Stimulated activated CD8-positive, alpha-beta memory T cell treated with anti-CD3 and anti-CD28 coated beads, Interleukin-12 subunit alpha, Interleukin-12 subunit beta, amount 100 ng/mL, for 4 hours (primary cell): ENCODE measurements at places on chromosomes 2 and 18.

GRCh38 chr18:67540559-67540958 lies 24.0 kb upstream of the DSEL start:
- no peak for DNase-seq

DNA sequence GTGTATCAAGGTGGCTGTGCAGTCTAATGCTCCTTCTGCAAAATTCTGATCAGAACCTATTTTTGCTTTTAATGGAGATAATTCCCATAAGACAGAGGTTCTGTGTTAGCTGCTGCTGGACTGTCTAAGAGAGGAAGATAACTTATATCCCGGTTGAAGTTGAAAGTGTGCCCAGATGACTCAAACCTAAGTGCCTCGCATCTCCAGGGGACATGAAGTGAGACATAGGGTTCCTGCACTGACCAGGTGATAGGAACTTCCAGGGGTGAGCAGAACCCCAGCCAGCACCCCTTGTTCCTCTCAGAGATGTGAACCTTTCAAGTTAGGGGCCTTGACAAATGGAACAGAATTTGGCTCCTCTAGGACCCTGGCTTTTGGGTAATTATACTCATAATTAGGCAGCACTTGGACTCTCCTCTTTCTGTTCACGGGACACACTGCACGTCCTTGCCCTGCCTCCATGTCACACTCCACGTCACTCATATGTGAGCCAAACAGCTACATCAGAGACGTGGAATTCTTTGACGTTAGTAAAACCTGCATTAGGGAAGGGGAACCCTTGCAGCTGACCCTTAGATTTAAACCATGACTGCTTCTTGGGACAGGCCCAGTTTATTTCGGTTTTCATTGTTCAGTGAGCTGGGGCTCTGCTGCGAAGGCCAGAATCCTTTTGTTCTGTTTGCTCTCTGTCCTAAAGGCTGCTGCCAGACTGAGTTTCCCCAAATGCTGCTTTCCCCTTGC lies 104.5 kb upstream of the ALPP start:
- no peak for DNase-seq

- no peak for DNase-seq
These were observed 100.6 kb downstream of the BABAM2 start for GRCh38 chr2:27991146-27991545.

- no peak for DNase-seq
These were observed 187.8 kb upstream of the BOD1L2 start for GRCh38 chr18:56959120-56959519.

- DNase-seq = no peak
These were observed 7.7 kb downstream of the LOXL3 start for GRCh38 chr2:74546004-74546403.

- no peak for DNase-seq
These were observed 24.1 kb downstream of the EIF2AK3 start for GRCh38 chr2:88603146-88603545.

- no peak for DNase-seq
These were observed 187.2 kb upstream of the FANCL start for GRCh38 chr2:58428096-58429013.

DNA sequence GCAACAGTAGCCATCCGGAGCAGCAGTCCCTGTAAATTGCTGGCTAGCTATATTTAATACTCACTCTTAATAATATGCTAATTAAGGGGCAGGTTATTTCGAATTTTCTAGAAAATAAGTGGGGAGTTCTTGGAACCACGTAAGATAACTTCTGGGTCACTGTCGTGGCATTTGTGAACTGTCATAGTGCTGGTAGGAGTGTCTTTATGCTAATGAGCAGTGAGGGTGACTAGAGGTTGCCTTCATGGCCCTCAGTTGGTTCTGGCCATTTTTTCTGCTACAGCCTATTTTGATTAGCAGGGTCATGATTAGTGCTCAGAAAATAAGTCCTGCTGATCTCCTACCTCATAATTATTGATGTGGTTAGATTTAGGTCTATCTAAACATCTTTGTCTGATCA lies 249.9 kb upstream of the RASGRP3 start:
- DNase-seq = no peak

GRCh38 chr2:23760736-23761135 lies 166.2 kb downstream of the ATAD2B start:
- DNase-seq = no peak

DNA sequence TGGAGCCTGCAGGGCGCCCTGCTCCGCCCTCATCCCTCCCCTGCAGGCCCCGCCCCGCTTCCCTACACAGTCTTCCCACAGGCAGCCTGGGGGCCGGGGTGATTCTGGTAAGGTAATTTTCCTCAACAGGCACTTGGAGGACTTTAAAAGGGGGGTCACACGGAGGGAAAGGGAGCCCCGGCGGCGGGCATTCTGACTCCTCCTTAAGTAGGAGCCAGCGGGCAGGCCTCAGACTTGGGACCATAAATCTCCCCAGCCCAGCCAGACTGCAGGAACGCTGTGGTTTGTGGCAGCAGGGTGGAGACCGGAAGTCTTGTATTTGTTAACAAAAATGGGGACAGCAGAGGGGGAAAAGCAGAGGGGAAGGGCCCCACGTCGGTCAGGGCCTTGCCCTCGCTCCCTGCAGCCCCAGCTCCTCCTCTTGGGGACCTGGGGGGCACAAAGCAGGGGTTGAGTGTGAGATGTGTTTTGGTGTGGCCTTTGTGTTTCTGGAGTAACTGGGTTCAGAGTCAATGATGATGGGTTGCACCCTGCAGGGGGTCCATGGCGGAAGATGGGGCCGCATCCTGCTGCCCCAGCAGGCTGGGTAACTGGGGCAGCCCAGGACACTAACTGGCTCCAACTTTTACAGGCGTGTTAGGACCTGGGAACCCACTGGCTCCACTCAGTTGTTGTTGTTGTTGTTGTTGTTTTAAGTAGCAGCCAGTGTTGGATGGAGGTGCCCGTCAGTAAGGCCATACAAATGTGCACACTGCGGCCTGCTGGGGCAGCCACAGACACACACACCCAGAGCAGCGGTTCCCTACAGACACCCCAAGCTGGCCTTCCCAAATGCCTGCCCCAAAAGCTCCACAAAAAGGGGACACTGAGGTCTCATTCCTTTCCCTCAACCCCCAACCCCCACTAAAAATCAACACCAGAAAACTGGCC lies 27.7 kb downstream of the SMAD7 start:
- DNase-seq = no peak

DNA sequence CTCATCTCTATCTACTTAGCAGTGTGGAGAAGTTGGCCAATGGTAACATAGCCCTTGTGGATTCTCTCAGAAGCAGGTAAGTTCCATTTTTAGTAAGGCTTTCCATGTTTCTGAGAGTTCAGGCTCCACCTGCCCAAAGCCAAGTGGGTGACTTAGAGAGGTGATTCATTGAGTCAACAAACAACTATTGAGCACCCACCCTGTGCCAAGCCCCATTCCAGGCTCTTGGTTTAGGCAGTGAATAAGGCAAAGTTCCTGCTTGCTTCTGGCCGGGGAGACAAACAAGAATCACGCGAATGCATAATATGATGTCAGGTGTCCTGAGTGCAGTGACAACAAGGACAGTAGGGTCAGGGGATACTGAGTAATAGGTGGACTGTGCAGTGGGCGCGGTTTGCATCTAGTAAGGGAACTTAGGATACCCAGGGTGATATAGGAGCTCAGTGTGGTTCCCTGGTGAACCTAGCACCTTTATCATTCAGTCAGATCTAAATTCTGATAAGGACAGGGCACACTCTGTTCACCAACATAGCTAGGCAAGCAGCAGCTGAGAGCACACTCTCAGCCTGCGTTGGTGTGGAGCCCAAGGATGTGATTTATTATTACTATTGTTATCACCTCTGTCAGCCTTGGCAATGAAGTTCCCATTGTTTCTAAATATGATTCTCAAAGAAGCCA lies 31.7 kb upstream of the KCTD1 start:
- DNase-seq = no peak

DNA sequence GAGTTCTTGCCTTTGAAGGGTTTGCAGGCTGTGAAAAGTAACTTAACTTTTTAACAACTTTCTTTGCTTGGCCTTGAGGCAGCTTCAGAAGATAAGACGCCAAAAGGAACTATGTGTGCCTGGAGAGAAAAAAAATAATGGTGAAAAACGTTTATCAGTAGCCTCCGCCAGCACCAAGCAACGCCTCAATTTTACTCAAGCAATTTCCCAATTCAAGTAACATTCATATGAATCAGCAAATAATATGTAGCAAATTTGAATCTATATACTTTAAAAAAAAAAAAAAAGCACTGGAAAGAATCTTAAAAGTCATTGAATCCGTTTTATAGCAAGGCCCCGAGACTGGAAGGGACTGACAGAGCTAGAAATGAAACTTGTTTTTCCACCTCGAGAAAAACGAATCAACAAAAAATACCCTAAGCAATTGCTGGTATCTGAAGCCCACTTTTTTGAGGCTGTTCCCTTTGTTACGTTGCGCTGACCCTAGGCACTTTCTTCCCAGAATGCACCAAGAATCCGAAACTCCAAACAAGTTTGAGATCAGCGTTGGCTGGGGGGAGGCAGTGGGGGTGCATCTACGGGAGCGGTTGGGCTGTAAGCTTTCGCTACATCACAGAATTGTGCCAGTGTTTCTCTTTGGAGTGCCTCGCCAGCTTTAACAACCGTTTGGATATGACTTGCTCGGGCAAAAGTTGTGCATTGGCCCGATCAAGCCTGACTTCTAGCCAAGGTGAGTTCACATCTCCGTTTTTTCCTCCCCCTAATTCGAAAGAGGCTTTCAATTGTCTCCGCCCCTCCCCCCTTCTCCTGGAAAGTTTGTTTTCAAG lies 2.7 kb upstream of the TGIF1 start:
- peak; percentile 7 for DNase-seq

GRCh38 chr2:180446492-180446891 lies 439.4 kb upstream of the CWC22 start:
- DNase-seq = no peak

- no peak for DNase-seq
These were observed 29.3 kb downstream of the GPR55 start for GRCh38 chr2:230895536-230896345.

DNA sequence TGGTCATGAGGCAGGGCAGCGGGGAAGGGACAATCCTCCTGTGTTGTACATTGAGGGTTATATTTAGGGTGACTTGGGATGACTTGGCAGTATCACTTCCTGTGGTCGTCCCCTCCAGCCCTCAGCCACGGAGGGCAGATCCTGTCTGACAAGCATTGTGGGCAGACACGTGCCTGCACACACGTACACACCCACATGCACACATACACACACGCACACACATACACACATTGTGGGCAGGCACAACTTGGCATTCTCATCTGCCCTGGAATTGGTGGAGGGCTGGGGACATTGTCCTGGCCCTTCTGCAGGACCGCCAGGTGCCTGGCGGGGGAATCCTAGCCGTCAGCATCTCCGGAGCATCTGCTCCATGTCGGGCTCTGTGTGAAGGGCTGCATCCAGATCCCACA lies 47.6 kb downstream of the ODC1 start:
- no peak for DNase-seq

DNA sequence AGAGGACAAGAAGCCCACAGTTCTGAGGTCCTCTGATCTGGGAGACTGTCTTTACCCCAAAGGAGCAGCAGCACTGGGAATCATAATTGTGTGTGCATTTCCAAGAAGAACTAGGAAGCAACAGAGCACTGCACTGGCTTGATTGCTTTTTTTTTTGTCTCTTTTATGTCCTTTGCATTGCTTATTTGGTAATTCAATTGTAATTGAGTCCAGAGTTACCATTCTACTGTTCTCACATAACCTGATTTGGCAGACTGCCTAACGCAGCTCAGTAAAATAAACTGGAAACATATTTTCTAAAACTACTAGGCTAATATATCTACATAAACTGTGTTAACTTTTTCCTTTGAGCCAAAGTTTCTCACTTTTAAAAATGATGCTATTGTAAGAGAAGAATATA lies 190.3 kb upstream of the SLC8A1 start:
- DNase-seq = no peak

- DNase-seq = no peak
These were observed 5.4 kb downstream of the DCC start for GRCh38 chr18:52345428-52345827.

DNA sequence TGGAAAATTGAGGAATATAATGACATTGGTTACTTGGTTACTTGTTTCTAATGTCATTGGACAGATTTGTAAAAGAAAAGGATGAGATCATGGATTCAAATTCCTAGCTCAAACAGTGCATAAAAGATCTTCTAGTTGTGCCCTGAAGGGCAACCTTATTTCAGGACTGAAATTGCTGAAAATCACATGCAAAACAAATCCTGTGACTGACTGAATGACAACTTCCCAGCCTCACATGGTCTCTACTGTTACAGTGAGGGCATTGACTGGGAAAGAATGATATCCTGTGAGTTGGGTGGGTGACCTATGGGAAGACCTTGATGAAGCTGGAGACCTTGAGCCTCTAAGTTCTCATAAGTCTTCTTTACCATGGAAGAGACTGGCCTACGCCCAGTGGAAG lies 90.4 kb upstream of the HAAO start:
- DNase-seq = no peak

- no peak for DNase-seq
These were observed 19.3 kb downstream of the FBLN7 start for GRCh38 chr2:112157472-112157871.

DNA sequence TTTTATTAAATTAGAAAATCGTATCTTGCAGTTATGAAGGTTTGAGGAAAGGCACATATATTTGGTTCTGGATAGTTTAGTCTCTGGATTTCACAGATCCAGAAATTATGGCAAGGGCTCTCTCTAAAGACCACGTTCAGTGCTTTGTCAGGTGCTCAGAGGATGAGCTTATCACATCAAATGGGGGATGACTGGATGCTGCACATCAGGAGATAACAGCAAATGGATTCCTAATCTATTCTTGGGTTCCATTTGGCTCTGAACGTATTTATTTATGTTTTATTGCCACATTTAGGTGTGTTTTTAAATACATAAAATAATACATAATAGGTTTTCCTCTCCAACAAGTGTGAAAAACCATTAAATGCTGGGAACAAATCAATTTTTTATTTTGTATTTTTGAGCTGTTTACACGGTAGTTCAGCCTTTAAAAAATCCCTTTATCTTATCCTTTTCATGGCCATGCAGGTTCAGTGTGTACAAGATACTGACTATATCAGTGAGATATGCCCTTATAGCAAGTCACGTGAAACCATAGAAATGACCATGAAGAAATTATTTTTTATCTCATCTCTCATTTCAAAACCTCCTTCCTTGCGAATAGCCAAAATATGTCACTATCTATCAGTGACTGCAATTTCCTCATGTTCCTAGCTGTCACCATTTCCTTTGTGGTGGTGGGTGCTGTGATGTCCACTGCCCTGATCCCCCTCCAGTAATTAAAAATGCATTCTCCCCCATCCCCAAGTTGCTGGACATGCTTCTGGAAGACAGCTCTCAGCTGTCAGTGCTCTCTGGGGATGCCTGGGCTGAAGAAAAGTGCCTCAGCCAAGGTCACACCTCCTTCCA lies 25.9 kb upstream of the CXCR4 start:
- no peak for DNase-seq

- no peak for DNase-seq
These were observed 220.4 kb downstream of the ZNF516 start for GRCh38 chr18:76274468-76275289.

- no peak for DNase-seq
These were observed 12.7 kb upstream of the SERPINB7 start for GRCh38 chr18:63762518-63762917.
